ENCODE measurements at places on chromosomes 3 and 15.

- no peak for DNase-seq
These were observed 1.5 kb downstream of the MEGF11 start for GRCh38 chr15:66251790-66252684.

- DNase-seq = no peak
These were observed 7.5 kb downstream of the SRGAP3 start for GRCh38 chr3:9241956-9242355.

GRCh38 chr3:157463816-157464215 lies 27.2 kb downstream of the PTX3 start:
- DNase-seq = no peak

GRCh38 chr3:114827495-114827894 lies 319.6 kb downstream of the ZBTB20 start:
- peak; percentile 37 for DNase-seq

DNA sequence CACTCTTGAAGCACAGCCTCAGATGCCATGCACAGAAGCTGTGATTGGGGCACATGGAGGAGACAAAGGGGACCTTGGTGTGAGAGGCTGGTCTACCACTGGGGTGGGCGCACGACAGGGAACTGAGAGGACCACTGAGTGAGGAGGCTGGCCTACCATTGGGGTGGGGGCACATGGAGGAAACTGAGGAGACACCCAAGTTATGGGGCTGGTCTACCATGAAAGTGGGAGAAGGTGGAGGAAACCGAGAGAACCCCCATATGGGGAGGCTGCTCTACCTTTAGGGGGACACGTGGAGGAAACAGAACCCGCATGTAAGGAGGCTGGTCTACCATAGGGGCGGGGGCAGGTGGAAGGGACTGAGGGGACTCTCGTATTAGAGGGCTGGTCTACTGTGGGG lies 153.4 kb downstream of the FBLN2 start:
- no peak for DNase-seq

DNA sequence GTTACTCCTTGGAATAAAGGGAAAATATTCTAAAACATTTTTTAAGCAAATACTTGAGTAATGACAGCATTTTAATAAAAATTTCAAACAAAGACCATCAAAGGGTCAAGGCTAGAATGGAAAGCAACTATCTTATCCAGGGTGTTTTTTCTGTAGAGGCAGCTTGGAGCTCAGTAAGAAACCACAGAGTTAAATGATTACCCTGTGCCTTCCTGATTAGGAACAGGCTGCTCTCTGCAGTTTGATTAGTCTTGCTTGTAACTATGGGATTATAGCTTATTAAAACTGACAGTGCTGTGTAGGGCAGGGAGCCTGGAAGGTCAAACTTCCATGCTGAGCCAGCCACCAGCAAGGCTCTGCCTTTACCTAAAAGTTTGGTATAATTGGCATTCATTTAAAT lies 33.1 kb downstream of the QTRT2 start:
- DNase-seq = no peak

Data from SK-N-MC (cell line).